ENCODE measurements at places on chromosomes 4 and X. TPM values are rescaled to one million over a fixed set of nuclear protein-coding genes. Genes with fewer than 3 reads are reported as not detected.

The FRMPD3 gene
- 0.20 TPM for total RNA-seq

The FOXP3 gene
- 0.28 TPM for total RNA-seq

The MAMLD1 gene
- total RNA-seq, result 0.68 TPM

The RAI2 gene
- 5.5 TPM for total RNA-seq

The SERPINA7 gene
- not detected for total RNA-seq

The RGN gene
- 2.7 TPM for total RNA-seq

The STK26 gene
- total RNA-seq, result 139 TPM

GRCh38 chr4:145154573-145154972 is 25.8 kb downstream of the OTUD4 start:
- no peaks in the 10 kb centered on the region for H3K4me1 ChIP-seq
- no peak overlapping the region for H3K4me3 ChIP-seq
- no peak overlapping the region for H3K27ac ChIP-seq
- no peaks in the 10 kb centered on the region for H3K27me3 ChIP-seq

GRCh38 chr4:138037696-138038095 is 204.5 kb downstream of the SLC7A11 start:
- no peak overlapping the region for H3K4me3 ChIP-seq
- no peaks in the 10 kb centered on the region for H3K4me1 ChIP-seq
- no peaks in the 10 kb centered on the region for H3K27me3 ChIP-seq

GRCh38 chr4:26344901-26345564 is 24.2 kb downstream of the RBPJ start:
- no peak for DNase-seq
- no peaks in the 10 kb centered on the region for H3K4me1 ChIP-seq
- H3K36me3 ChIP-seq, result no peaks in the 10 kb centered on the region
- H3K4me3 ChIP-seq, result no peak overlapping the region
- no peaks in the 10 kb centered on the region for H3K27me3 ChIP-seq
- no peak overlapping the region for H3K27ac ChIP-seq

- H3K4me1 ChIP-seq, result no peaks in the 10 kb centered on the region
- no peak overlapping the region for H3K4me3 ChIP-seq
- H3K27me3 ChIP-seq, result peaks cover 15% of the 10 kb centered on the region
- H3K27ac ChIP-seq, result no peak overlapping the region
These were observed 354.7 kb upstream of the PITX2 start for GRCh38 chr4:110977554-110977953.

DNA sequence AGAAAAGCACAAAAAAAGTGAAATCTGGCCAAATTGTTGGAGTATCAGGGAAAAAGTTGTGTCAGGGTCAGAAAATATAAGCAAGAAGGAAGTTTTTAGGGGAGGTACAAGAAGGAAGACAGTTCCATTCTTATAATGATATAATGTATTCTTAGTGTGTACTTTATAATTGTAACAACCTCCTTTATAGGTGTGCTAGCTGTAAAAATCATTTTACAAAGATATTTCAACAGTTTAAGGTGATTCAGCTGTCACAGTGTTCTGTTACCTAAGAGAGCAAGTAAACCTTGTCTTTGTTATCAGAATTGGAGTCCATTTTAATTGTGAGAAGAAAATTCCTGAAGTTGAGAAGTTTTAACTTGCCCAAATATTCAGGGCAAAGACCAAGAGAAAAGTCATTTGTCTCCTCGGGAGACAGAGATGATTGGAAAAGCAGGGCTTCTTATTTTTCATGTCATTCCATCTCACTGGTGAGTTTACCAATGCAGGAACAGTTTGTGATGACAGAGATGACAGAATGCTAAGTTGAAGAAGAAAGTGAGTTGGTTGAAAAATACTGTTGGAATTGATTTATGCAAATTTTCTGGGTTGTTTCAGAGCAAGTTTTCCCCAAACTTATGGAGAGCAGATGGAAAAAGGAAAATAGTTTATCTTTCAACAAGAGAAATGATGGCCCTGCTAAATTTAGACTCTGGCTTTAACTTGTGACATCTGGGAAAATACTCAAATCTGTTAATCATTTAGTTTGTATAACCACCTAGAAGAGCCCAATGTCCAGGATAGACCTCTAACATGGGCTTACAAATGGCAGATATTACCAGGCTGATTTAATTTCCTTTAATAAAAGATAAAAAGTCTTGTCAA is 14.8 kb downstream of the INTS6L start:
- no peak overlapping the region for H3K4me3 ChIP-seq
- no peak overlapping the region for H3K27ac ChIP-seq
- H3K4me1 ChIP-seq, result no peaks in the 10 kb centered on the region
- DNase-seq, result no peak

GRCh38 chr4:22435652-22436051 is 80.2 kb downstream of the ADGRA3 start:
- no peaks in the 10 kb centered on the region for H3K4me1 ChIP-seq
- no peaks in the 10 kb centered on the region for H3K27me3 ChIP-seq
- no peak for DNase-seq
- no peak overlapping the region for H3K4me3 ChIP-seq
- H3K27ac ChIP-seq, result no peak overlapping the region

DNA sequence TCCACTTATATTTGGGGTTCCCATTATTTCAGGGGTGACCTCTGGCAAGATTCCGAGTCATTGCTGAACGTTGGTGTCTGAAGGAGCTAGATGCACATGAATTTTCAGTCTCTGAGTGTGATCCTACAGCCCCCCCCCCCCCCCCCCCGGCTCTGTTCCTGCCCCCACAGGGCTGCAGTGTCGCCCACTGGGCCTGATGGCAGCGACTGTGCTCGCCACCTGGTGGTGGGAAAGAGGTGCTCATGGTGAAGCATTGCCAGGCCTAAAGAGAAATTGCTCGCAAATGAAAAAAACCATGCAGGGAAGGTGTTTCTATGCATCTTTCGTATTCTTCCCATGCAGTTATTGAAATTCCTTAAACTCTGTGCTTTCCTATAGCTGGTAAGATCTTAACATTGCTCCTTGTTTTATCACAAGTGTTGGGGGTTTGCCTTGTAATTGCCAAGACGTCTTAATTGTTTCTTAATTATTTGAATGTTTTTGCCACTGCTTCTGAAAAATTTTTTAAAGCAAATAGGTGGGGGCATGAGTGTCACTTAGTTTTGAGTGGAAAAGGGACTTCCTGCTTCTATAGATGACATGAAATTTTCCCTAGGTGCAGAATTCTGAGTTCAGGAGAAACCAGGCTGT is 63.2 kb downstream of the CLDN22 start:
- H3K27me3 ChIP-seq, result no peaks in the 10 kb centered on the region
- H3K4me1 ChIP-seq, result peaks cover 3% of the 10 kb centered on the region
- peak; percentile 86 for DNase-seq
- H3K27ac ChIP-seq, result no peak overlapping the region

GRCh38 chr4:140019619-140020347 is 134.2 kb downstream of the MAML3 start:
- H3K27ac ChIP-seq, result no peak overlapping the region
- H3K27me3 ChIP-seq, result no peaks in the 10 kb centered on the region
- peak overlapping the region; percentile 60 for H3K4me3 ChIP-seq
- DNase-seq, result no peak
- peaks cover 16% of the 10 kb centered on the region for H3K4me1 ChIP-seq

DNA sequence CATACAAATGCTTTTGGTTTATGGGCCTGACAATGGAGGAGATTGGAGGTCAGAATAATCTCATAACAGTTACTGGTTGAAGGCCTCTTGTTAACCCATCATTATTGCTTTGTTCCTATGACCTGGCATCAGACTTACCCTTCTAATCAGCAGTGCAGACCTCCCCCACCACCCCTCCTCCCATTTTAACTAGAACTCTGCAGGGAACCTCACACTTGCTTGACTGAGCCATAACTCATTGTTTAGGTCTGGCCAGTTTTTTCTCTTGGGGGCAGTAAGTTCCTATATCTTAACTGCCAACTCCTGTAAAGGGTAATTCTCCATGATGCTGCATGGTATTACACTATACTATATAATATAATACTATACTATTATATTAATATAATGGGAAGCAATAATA is 609.3 kb downstream of the IL1RAPL1 start:
- DNase-seq, result peak; percentile 61
- no peaks in the 10 kb centered on the region for H3K4me1 ChIP-seq
- no peaks in the 10 kb centered on the region for H3K27me3 ChIP-seq
- no peak overlapping the region for H3K4me3 ChIP-seq

DNA sequence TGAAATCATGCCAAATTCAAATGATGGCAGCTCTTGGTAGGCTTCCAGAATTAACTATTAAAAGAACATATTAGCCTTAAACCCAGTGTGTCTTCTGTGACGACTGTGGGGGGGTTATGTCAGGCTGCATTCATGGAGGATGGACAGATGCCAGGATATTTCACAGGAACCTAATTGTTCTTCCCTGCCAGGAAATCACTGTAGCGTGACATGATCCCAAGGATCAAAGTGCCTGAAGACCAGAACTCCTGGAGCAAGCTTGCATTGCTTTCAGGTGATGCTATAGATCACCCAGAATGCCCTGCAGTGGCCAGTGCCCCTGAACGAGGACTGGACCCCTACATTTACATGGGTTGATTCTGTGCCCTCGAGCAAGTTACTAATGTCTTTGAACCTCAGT is 1093.0 kb upstream of the TENM3 start:
- H3K4me3 ChIP-seq, result no peak overlapping the region
- H3K27ac ChIP-seq, result no peak overlapping the region
- no peaks in the 10 kb centered on the region for H3K4me1 ChIP-seq
- H3K27me3 ChIP-seq, result no peaks in the 10 kb centered on the region
- no peaks in the 10 kb centered on the region for H3K36me3 ChIP-seq

- no peaks in the 10 kb centered on the region for H3K27me3 ChIP-seq
- no peaks in the 10 kb centered on the region for H3K36me3 ChIP-seq
- H3K4me3 ChIP-seq, result no peak overlapping the region
- H3K27ac ChIP-seq, result no peak overlapping the region
- no peak for DNase-seq
These were observed 39.1 kb upstream of the NOCT start for GRCh38 chr4:138976526-138976925.

DNA sequence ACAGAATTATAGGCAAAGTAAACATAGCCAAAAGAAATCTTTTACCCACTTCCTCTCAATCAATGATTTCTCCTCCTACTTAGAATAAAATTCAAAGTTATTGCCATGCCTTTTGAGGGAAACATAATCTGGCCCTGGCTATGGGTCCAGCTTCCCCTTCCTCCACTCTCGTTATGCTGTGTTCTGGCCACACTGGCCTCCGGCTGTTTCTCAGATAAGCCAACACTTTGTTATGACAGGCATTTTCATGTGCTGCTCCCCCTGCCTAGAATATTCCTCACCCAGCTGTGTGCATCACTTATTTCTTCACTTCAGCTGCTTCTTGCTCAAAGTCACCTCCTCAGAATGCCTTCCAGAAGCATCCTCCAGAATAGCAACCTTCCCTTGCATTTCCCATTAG is 386.6 kb upstream of the AADAT start:
- no peak overlapping the region for H3K4me3 ChIP-seq
- peaks cover 6% of the 10 kb centered on the region for H3K4me1 ChIP-seq
- H3K27me3 ChIP-seq, result no peaks in the 10 kb centered on the region
- no peaks in the 10 kb centered on the region for H3K36me3 ChIP-seq
- DNase-seq, result no peak
- H3K27ac ChIP-seq, result no peak overlapping the region

Data from endodermal cell (in vitro differentiated cells).